ENCODE measurements at places on chromosomes 7 and 10.

DNA sequence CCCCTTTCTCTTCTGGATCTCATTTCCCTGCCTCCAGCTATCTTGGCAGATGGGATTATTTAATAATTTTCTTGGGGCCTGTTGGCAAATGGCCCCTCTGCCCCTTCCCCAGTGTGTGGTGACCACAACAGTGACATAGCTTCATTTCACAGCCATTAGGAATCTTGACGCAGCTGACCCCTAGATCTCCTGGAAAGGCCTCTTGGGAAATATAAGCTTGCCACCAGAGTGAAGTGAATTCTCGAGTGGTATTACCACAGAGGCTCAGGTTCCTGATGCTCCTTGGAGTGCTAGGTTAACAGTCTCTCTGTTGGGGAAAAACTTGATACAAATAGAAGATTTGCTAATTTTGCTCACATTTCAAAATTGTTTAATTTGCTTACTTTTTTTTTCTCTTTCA lies 57.8 kb downstream of the AUTS2 start:
- DNase-seq: no peak

GRCh38 chr7:138243430-138243829 lies 167.2 kb downstream of the AKR1D1 start:
- no peak for DNase-seq

DNA sequence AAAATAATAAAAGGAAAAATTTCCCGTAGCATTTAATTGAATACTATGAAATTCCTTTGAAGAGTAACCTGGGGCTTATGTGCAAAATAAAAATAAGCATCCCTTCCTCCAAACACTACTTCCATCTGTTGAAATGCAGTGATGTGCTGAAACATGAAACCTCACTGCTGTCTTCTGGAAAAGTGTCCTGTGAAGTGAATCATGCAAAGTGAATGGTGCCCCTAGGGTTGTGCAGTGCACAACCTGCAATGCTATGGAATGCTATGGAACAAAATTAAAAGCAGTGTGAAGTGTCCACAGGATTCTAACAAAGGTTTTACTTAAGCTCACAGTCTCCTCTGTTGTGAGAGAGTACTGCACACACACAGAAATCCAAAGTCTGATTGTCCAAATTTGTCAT lies 480.9 kb downstream of the ETV1 start:
- no peak for DNase-seq

DNA sequence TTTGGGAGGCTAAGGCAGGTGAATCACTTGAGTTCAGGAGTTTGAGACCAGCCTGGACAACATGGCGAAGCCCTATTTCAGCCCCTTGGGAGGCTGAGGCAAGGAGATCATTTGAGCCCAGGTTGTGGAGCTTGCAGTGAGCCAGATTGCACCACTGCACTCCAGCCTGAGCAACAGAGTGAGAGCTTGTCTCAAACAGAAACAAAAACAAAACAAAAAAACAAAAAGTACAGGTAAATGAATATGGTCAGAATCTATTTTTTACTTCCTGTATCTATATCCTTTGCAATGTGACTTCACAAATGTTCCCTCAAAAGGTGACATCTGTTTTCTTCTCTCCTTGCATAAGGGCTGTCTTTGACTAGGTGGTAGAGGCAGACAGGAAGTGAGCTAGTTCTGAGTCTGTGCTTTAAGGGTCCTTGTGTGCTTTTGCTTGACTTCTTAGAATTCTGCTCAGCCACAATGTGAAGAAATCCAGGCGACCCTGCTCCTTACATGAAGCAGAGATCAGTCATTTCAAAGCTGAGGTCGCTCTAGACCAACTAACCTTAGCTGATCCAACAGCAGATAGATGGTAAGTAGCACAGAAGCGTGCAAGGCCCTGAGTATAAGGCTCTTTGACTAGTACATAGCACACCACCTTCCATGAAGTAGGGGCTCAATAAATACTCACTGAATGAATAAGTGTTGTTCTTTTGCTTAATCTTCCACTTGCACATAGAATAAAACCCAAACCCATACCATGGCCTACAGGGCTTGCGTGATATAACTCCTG lies 423.2 kb upstream of the PCDH15 start:
- no peak for DNase-seq

DNA sequence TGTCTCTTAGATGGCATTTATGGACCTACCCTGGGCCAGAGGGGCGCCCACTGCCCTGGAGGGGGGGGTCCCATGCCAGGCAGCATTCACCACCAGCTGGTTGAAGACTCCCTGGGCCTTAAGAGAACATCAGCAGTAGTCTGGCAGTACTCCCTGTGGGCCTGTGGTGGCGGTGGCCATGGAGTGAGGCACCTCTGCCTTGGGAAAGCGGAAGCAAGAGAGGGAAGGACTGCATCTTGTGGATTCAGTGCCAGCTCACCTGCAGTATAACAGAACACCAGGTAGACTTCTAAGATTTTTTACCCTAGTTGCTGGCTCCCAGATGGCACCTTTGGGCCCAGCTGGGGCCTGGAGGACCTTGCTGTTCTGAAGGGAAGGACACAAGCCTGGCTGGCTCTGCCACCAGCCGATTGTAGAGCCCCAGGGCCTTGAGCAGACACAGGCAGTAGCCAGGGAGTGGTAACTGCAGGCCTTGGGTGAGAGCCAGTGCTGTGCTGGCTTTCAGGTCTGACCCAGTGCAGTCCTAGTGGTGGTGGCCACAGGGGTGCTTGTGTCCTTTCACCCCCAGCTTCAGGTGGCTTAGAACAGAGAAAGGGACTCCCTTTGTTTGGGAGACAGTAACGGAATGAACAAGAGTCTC lies 15.8 kb downstream of the PLAC9 start:
- no peak for DNase-seq

- peak; percentile 63 for DNase-seq
Measured at GRCh38 chr7:44962483-44963251, 16.1 kb downstream of the MYO1G start.

GRCh38 chr10:43061760-43062159 lies 15.1 kb upstream of the RET start:
- DNase-seq: no peak

DNA sequence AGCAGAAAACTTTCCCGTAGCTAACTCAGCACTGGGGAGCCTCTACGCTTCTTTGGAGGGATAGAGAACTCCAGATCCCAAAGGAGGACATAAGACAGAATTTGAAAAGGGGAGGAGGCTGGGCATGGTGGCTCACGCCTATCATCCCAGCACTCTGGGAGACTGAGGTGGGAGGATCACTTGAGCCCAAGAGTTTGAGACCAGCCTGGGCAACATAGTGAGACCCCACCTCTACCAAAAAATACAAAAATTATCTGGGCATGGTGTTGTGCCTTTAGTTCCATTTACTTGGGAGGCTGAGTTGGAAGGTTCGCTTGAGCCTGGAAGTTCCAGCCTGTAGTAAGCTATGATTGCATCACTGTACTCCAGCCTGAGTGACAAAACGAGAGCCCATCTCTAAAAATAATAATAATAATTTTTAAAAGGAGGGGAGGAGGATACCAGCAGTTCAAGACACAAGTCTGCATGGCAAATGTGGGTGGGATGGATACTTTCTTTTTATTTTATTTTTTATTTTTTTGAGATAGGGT lies 165.9 kb upstream of the SH2B2 start:
- no peak for DNase-seq

DNA sequence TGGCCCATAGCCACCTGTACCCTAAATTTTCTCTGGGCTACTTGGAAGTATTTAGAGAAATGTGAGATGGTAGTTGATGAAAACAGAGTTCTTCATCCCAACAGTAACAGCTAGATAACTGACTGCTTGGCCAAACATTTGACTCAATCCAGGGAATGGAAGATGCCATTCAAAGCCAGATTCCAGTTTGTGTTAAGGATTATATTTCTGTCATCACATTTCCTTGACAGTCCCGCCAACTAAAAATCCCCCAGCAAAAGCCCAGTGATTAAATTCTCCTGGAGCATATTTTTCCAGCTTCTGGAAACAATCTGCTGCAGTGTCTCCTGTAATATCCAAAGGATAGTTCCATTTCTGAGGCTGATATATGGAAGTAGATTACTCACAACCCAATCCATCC lies 45.4 kb upstream of the PTN start:
- DNase-seq: no peak

DNA sequence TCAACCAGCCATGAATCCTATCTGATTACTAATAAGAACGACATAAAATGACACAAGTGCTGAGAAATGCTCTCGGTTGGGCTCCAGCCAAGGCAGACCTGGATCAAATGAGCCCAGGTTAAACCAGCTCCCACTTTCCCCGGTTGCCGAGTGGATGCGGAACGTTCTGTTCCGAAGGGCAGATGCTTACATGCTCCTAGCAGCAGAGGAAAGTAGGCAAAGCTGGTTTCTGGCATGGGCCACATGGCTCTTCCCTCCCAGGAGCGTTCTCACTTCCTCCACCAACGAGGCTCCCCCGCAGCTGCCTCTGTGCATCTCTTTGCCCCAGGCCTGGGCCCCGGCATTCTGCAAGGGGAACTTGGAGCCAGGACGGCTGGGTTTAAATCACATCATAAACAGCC lies 61.8 kb upstream of the SDK1 start:
- no peak for DNase-seq

GRCh38 chr7:40851001-40851400 lies 716.2 kb downstream of the SUGCT start:
- DNase-seq: no peak

DNA sequence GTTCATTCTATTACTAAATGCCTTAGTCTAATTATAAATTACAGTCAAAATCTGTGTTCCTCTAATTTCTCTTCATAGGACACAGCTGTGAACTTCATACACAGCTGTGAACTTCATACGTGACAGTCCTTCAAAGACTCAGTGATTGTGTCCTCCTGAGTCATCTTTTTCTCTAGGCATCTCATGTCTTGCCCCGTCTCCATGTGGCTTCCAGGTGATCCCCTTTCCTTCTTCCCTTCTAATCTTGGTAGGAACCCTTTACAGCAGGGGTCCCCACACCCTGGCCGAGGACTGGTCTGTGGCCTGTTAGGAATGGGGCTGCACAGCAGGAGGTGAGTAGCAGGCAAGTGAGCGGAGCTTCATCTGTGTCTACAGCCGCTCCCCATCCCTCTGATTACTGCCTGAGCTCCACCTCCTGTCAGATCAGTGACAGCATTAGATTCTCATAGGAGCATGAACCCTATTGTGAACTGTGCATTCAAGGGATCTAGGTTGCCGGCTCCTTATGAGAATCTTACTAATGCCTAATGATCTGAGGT lies 14.0 kb upstream of the EIF5AL1 start:
- no peak for DNase-seq

All from frontal cortex (tissue), 4 donors.